ENCODE measurements at places on chromosomes 2 and 18.

DNA sequence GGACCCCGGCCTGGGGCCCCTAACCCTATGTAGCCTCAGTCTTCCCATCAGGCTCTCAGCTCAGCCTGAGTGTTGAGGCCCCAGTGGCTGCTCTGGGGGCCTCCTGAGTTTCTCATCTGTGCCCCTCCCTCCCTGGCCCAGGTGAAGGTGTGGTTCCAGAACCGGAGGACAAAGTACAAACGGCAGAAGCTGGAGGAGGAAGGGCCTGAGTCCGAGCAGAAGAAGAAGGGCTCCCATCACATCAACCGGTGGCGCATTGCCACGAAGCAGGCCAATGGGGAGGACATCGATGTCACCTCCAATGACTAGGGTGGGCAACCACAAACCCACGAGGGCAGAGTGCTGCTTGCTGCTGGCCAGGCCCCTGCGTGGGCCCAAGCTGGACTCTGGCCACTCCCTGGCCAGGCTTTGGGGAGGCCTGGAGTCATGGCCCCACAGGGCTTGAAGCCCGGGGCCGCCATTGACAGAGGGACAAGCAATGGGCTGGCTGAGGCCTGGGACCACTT, 16.4 kb downstream of the EMX1 start:
- no peak for DNase-seq

GRCh38 chr2:71130905-71131244, 441 bp downstream of the MPHOSPH10 start:
- DNase-seq: no peak

DNA sequence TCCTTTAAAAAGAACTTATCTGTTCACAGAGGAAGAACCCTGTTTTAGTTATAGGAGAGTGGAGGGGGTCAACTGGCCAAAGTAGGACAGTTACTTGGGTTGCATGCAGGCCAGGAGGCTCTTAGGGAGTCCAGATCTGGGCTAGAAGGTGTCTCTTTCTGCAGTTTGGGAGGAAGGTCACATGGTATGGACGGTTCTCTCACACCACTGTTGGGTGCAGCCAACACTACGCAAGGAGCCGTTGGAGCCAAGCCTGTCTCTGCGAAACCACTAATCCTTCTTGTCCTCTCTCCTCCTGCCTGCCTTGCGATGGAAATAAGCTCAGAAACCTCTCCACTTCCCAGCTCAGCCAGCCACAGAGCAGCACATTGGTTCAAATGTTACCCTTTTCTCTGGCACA, 105.9 kb upstream of the TGFA start:
- DNase-seq: no peak

DNA sequence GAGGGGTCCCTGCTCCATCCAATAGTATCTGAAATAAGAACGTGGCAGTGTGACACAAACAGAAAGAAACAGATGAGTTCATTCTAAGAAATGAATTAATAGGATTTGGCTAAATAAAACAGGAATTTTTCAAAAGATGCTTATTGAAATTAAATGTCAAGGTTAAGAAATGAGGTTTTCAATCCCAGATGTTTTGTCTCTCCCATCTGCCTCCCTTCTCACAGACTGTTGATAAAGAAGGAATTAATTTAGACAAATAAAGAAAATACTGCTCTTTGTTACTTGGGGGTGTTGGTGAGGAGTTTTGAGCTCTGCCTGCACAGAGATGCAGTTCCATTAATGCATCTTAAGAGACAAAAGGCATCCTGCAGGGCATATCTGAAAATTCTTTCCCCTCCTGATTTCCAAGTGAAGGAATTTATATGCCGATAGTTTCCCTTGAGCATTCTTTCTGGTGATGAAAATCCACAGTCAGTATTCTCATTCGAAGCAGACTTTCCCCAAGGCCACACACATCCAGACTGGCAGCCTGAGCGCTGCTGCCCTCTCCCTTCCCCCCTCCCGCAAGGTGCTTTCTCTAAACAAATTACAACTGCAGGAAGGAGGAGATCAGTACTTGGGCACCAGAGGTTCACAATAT, 385.4 kb upstream of the RND3 start:
- DNase-seq: no peak

GRCh38 chr2:55859875-55860274, 63.7 kb downstream of the EFEMP1 start:
- no peak for DNase-seq

Data from posterior cingulate gyrus (tissue), 11 donors.